Anterior cingulate cortex (tissue), 58 donors: ENCODE measurements at places on chromosomes 7 and 10.

DNA sequence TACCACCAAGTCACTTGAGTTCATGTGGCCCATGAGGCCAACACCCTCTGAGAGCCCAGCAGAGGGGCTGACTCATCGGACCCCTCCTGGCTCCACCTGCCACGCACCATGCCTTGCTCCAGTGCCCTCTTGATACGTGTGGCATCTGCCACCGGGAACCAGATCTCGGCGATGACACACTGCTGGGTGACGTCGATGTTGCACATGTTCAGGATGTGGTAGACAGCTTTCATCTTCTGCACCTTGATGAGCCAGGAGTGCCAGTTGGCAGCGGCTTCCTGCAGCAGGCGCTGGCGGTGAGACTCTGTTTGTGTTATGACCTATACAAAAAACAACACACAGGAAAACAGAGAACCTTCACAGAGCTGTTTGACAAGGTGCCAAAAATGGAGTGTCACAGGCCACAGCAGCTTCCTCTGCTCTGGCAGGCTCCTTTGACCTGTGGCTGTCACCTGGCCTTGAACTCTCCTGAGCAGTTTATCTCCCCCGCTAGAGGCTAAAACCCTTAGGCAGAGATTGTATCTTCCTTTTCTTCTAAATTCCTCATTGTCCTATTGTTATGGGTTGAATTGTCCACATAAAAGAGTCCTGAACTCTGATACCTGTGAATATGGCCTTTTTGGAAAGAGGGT, 45.2 kb upstream of the TMEM213 start:
- DNase-seq = no peak

DNA sequence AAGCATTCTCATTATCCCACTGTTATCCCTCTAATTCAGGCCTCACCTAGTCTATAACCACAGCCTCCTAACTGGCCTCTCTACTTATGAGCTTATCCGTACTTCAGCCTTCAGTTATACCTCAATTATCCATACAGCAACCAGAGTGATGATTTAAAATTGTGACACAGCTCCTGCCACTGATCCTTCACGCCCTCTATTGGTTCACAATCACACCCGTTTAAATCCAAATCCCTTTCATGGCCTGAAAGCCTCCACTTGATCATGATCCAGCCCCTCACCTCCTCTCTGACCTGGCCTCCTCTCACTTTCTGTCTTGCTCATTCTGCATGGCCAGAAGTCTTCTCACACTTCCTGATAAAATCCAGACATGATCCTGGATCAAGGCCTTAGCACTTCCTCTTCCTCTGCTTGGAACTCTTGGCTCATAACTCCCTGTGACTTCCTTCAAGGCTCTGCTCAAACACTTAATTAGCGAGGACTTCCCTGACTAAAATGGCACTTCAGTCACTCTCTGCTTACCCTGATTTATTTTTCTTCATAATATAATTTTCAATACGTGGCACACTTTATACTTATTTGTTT, 19.0 kb upstream of the TMEM26 start:
- no peak for DNase-seq

GRCh38 chr10:111784946-111785465, 398.6 kb downstream of the GPAM start:
- DNase-seq = no peak

DNA sequence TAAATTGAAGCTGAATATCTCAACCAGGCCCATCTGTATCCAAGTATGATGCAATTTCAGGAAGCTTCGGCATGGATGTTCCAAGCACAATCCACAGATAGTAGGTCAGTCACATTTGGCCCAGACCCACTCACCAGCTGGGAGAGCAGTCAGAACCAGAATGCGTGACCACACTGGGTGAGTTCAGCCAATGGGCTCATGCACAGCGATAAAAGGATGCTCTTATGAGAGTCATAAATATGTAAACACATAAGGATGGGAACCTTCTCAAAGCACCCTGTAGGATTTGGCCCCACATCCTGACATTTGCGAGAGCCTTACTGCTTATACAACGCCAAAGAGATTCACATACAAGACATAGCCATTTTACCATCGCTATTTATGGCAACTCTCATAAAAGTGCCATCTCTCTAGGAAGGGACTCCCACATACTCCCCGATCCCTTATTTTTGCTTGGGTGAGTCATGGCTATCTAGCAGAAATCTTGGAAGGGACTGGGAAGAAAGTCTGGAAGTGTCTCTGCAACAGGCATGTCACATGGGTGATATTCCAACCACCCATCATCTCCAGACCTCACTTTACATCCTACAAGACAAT, 3.0 kb downstream of the AFAP1L2 start:
- DNase-seq = peak; percentile 33

DNA sequence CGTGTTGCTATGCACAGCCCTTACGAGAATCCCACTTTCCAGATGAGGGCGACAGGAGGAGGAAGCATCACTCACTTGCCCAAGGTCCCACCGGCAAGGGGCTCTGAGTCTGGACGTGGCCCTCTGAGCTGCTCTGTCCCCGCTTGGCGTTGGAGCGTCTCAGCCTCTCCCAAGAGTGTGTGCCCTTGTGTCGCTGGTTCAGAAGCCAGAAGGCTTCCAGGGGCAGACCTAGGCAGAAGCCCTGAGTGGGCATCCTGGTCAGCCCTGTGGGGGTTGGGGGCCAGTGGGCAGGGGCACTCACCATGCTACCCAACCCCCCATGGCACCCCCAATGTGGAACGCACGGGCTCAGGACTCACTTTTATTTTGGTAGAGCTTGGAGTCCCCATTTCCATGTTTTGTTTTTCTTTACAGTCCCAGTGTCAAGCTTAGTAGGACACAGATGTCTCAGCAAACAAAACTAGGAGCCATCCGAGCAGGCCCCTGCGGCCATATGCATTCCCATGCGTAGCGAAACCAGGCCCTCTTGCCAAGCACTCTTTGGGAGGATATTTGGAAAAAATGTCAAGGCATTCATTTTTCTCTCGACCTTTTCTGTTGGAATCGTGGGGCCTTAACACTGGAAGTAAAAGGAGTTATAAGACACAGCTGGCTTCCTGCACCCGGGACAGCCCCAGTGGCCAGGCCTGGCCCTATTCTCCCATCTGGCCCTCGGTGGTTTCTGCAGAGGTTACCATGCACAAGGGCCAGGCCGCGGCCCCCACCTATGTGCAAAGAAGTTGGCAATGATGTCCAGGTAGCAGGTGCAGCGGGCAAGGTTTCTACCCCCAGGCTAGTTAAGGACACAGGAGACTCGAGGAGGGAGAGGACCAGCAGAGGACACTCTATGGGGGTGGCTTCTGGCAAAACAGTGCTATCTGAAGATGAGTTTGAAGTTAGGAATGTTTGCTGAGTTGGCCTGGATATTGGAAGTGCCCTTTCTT, 97.0 kb downstream of the LHPP start:
- DNase-seq = no peak

DNA sequence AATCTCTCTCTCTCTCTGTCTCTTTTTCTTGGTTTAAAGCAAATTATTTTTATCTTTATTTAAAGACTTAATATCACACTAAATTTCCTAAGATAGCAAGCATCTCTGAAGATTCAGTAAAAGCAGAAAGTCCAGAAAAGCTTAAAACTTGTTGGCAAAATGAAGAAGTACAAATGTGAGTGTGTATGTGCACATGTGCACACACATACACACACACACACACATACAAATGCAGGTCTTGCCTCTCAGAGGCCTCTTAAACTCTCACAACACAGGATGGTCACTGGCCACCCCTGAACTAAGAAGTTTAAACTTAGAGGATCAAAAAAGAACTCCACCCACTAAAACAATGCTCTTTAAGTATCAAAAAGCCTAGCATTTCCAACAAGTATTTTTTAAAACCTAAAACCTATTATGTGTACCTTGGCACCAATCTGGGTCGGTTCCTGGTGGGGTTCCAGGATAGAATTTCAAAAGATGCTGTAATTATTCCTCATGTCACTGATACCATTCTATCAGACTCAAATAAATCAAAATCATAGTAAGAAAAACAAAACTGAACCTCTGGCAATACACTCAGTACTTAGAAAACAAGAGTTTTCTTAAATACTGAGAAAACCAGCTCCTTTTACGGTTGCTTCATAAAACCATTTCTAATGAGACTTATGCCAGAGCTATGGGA, 55.0 kb downstream of the SORBS1 start:
- DNase-seq = no peak

- DNase-seq = no peak
Observed at GRCh38 chr7:140035400-140036223, 27.1 kb downstream of the PARP12 start.

DNA sequence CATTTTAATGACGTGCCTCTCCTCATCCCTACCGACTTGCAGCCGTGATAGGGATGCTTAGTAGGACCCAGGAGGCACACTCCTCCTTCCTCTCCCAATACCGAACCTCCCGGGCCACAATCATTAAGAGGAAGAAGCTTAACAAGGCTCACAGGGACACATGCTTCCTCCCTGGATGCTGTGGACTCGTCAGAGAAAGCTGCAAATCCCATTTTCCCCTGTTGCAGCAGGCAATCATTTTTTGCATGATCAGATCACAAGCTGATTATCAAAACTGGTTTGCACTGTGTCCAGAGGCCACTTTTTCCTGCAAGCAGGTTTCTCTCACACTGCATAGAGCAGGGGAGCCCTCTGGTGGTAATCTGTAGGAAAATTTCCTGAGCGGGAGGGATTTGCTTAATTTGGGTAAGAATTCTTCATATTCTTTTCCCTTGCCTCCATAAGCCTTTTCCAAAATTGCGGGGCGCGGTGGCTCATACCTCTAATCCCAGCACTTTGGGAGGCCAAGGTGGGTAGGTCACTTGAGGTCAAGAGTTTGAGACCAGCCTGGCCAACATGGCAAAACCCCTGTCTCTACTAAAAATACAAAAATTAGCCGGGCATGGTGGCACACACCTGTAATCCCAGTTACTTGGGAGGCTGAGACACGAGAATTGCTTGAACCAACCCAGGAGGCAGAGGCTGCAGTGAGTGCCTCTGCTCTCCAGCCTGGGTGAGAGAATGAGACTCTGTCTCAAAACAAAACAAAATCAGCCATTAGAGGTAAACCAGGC, 16.1 kb upstream of the LAMB4 start:
- DNase-seq = peak; percentile 36

- no peak for DNase-seq
Observed at GRCh38 chr7:132977234-132977633, 104.7 kb downstream of the CHCHD3 start.

DNA sequence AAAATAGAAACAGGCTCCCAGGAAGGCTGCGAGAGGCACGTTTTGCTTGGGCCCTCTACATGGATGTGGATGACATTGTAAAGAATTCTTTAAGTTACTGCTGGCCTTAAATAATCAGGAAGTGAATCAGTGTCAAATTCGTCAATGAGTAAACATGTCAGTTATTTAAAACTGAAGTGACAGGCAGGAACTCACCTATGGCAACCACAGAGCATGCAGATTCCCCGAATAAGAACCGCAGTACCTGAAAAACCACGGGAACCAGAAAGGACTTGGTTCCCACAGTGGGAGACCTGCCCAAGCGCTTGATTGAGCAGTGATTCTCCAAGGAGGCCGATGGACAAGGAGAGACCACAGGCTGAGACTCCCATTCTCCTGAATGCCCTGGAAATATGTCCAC, 351.2 kb upstream of the AKR1E2 start:
- DNase-seq = no peak

DNA sequence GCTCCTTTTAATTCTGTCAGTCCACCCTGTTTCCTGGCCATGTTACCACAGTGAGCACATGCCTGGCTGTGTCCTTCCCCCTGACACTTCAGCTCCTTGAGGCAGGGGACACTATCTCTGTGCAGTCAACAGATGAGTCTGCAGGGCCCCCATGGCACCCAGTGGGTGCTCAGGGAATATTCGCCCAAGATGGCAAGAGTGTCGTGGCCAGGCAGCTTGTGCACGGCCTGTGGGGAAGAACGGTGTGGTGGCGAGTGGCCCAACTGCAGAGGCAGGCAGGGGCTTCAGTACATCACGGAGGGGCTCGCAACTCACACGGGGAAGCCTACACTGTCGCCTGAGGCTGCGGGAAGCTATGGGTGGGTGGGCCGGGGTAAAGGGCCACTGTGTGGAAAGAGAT, 91.1 kb downstream of the TRRAP start:
- no peak for DNase-seq

- DNase-seq = no peak
Observed at GRCh38 chr10:122296363-122297120, 25.4 kb downstream of the BTBD16 start.

DNA sequence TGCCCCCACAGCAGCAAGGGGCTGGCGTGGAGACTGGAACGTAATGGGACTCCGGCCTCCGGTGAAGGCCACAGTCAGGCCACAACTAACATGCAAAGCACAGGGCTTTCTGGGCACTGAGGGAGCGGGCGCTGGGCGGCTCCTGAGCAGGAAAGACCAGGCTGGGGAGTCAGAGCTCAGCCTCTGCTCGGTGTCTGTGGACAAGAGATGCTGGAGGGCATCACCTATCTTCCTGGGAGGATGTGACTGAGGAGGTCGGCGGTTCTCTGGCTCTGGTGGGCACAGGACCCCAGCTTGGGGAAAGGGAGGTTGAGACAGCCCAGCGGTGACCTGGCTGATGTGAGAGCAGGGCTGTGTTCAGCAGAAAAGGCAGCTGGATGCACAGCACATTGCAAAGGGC, 11.7 kb downstream of the CNPY1 start:
- DNase-seq = no peak

DNA sequence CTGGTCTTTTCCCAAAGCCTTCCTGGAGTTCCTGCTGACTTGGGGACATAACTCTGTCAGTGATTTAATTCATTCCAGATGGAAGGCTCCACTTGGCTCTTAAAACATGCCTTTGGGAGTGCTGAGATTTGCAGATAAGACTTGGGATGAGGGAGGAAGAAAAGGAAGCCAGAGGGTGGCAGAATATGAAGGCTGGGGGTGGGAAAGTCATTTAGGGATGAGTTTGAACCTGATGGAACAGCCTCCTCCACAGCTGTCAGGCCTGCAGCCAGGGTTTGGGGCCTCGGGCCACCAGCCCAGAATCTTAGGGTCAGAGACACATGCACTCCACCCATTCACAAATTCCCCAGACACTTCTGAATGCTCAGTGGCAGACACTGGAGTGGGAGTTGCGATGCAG, 28.4 kb upstream of the EIF5AL1 start:
- DNase-seq = no peak

GRCh38 chr7:116211913-116212596, 1.7 kb downstream of the TES start:
- DNase-seq = no peak

GRCh38 chr7:98617051-98617959, at the start of gene NPTX2:
TSS of gene NPTX2 (plus strand) at chr7:98617285. CDS start at chr7:98617462, 177 bp downstream.
- DNase-seq = peak; percentile 30

DNA sequence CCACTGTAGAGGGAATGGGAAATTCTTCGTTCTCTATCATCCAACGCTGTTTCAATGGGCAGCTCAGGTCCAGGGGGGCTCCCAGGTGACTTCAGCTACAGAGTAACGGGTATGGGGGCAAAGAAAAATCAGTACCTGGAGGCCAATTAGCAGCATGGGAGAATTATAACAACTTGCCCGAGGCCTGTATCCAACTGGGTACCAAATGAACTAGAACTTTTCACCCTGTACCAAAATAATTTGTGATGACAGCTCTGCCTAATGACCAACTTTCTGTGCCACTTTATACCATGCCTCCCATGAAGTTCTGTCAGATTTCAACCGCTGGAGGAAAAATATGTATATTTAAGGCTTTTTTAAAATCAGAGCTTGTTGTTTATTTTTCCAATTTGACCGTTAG, 467.1 kb downstream of the PARD3 start:
- no peak for DNase-seq

- DNase-seq = no peak
Observed at GRCh38 chr10:113735913-113736312, 15.6 kb upstream of the PLEKHS1 start.
